ENCODE measurements at places on chromosomes 2 and 18.

DNA sequence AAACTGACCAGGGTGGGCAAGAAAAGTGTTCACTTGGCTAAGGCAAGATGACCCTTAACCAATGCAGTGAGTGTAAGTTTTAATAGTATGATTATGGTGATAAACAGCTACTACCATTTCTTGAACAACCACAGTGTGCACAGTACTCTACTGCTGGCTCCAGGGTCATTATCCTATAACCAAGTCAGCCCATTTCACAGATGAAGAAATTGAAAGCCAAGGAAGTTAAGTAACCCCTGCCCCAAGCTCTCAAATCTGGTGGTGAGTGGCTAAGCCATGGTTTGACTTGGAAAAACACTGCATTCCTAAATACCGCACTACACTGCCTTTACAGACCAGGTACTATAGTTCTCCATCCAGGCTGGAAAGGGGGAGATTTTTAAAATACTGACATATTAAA is 5.7 kb downstream of the ZNF385B start:
- no peak for DNase-seq

DNA sequence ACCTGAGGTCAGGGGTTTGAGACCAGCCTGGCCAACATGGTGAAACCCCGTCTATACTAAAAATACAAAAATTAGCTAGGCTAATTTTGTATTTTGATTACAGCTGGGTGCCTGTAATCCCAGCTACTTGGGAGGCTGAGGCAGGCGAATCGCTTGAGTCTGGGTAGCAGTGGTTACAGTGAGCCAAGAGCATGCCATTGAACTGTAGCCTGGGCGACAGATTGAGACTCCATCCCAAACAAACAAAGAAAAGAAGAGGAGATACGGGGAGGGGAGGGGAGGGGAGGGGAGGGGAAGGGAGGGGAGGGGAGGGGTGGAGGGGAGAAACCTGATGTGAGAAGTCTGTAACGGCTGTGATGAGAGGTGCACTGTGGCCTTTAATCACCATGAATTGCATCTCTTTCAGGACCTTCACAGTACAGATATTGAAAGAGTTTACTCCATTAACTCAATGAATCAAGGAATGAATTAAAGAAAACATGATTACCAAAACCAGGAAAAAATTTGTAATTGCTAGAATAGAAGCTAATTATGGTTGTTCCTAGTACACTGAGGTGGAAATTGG is 135.3 kb downstream of the CALCRL start:
- no peak for DNase-seq

DNA sequence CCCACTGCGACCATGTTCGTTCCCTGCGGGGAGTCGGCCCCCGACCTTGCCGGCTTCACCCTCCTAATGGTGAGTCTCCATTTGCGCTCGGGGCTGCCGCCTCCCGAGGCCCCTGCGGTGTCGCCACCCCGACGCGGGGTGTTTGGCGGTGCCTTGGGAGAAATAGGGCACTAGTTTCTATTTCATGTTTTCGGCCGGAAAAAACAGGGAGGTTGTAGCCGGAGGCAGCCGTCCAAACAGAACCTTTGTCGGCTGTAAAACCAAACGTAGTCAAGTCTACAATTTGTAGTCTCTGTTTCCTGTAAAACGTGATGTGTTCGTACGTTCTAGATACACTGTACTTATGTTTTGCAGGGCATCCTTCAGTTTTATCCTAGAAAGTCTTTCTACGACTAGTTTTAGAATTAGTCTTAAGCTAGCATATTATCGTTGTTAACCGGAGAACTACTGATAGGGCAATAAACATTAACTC is 290 bp downstream of the PSMG2 start:
- DNase-seq, result no peak

DNA sequence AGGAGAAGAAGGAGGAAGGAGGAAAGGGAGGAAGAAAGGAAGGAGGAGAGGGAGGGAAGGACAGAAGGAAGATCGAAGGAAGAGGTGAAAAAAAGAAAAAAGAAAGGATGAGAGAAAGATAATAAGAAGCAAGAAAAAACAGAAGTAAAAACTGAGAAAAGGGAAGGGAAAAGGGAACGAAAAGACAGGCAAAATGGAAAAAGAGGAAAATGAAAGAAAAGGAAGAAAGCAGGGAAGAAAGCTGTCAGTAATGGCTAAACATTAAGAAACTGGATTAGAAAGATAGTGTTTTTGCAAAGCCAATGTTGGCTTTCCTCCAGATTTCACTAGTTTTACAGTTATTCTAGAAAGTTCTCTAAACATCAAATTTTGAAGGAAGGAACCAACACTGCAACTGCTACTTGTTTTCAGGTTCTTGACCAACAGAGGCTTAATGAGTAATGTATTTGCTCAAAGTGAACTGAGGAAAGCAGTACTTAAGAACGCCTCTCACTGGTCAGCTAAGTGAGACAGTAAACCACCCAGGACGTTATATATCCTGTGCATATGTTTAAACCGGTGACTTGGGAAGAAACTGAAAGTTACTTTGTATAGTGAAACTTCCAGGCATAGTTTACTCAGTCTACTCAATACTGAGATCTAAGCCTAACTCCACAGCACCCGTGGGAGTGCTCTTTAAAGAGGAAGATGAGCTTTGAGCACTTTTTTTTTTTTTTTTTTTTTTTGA is 286.2 kb upstream of the TRIB2 start:
- no peak for DNase-seq

- DNase-seq, result no peak
Observed at GRCh38 chr2:27494944-27495554, at the start of gene FNDC4. Gene FNDC4 (minus strand): TSS chr2:27495200. CDS start chr2:27494679, 521 bp downstream.

GRCh38 chr2:239307221-239307569 is 93.6 kb downstream of the HDAC4 start:
- no peak for DNase-seq

DNA sequence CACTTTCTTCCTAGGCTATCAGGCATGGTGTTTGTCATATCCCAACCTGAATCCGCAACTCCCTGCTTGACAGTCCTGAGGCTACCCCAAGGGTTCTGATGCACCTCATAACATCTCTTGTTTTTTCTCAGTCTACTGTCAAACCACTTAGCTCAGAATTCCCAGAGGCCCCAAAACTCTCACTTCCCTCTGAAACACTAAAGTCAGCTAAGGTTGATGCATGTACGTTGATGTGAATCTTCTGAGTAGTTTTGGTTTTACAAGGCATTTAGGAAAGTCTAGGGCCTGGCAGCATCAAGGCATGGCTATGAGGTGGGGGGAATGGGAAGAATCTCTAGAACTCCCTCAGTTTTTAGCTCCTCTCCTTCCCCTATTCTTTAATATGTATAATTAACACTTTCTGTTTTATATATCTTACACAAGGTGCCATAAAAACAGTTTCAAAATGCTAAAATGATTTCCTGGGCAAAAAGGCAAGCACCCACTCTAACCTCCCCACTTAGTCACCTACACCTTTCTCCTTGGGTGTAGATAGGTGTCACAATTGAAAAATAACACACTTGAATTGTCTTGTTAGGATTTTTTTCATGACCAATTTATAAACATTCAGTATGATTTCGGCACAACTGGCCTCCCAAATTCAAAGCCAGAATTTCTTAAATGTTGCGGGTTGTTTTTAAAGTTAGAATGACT is 71.4 kb upstream of the TANK start:
- DNase-seq, result no peak

DNA sequence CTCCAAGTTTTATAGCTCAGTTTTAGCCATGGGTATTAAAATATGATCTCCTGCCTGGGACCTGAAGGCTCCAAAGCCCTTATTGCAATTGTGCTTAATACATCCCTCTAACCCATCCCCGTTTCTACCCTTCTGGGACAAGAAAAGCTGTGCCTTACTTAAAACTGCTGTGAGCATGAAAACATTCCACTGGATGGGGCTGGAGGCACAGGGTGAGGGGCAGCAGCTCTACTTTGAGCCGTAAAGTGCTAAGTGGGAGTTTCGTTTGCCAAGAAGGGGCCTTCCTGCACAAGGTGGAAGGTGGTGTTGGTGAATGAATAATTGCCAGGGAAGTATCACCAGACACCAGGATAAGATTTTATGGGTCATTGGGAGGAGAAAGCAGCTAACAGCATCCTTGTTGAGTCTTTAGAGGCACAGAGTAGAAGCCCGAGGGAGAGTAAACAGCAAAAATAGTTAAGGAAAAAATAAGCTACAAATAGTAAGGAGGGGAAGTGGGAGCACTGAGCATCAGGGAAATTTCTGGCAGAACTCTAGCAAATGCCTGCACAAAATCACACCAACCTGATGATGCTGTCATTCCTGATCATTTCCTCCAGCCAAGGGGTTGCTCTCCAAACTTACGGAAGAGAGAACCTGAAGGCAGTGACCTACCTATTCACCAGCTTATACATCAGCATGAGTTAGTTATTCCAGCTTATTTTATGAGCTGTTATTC is 218.4 kb downstream of the MREG start:
- no peak for DNase-seq

GRCh38 chr2:221570321-221570935 is 1.7 kb downstream of the EPHA4 start:
- no peak for DNase-seq

- no peak for DNase-seq
Observed at GRCh38 chr2:144370937-144371584, 148.9 kb downstream of the ZEB2 start.

- no peak for DNase-seq
Observed at GRCh38 chr2:60152226-60152833, 401.1 kb downstream of the BCL11A start.

DNA sequence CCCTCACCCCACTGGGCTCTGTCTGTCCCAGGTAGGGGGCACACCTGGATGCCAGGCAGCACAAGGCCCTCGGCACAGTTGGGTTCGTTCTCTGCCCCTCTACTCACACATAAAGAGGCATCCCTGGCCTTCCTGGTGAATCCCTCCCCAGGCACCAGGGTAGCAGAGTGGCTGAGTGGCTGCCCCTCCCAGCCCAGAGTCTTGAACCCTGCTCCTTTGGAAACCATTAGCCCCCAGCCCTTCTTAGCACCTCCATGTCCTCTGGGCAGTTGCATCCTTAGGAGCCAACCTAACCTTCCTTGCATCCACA is 2.0 kb downstream of the GPC1 start:
- DNase-seq, result no peak

- no peak for DNase-seq
Observed at GRCh38 chr18:58213440-58213839, 169.4 kb downstream of the NEDD4L start.

DNA sequence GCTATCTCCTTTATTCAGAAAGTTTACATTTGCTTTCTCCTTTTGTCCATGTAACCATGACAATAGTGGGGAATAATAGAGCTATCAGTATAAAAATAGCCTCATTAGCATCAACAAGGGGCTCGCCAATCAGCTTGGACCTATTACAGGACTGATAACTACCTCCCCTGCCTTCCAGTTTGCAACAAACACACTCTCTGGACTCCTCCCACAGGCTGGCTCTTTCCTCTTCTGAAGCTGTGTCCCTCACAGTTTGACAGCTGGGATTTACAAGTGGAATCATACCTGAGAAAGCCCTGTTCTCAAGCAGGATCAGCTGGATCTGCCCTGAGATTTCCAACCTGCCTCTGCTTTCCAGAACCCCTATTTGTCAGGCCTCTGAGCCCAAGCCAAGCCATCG is 162.5 kb downstream of the GRB14 start:
- no peak for DNase-seq

GRCh38 chr18:58632552-58632951 is 3.7 kb upstream of the ALPK2 start:
- no peak for DNase-seq

DNA sequence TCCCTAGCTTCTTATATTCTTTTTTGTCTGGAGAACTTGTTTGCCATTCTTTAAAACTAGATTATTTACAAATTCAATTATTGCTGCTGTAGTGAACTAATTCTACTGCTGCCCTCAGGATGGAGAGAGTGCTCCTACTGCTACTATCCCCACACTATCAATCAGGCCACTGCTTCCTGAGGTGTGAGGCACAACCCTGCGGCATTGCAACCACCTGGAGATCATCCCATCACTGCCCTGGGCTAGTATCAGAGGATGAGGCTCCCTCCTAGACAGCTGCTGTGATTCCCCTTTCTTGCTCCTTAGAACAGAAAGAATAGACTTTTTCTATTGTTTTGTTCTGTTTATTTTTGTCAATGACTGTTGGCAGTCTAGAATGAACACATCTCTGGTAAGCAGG is 146.6 kb downstream of the CDH19 start:
- DNase-seq, result no peak

- no peak for DNase-seq
Observed at GRCh38 chr2:161233858-161234431, 73.7 kb downstream of the TANK start.

GRCh38 chr2:231410293-231411004 is 14.9 kb downstream of the B3GNT7 start:
- DNase-seq, result no peak

DNA sequence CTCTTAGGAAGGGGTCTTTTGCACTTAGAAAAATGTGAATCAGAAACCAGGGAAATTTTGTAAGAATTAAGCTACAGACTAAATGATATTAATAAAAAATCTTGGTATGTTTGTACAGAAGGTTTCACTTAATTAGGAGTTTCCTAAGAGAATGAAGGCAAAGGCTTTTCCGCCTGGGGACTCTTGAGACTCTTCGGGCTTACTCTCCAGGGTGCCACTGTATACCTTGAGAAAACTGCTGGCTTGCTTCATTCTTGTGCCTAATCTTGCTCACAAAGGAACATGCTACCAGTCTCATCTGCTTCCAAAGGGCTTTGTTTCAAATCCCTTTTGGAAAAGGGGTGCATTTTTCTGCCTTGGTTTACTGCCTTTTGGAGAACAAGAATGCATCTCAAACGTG is 49.5 kb downstream of the ACTR2 start:
- no peak for DNase-seq

DNA sequence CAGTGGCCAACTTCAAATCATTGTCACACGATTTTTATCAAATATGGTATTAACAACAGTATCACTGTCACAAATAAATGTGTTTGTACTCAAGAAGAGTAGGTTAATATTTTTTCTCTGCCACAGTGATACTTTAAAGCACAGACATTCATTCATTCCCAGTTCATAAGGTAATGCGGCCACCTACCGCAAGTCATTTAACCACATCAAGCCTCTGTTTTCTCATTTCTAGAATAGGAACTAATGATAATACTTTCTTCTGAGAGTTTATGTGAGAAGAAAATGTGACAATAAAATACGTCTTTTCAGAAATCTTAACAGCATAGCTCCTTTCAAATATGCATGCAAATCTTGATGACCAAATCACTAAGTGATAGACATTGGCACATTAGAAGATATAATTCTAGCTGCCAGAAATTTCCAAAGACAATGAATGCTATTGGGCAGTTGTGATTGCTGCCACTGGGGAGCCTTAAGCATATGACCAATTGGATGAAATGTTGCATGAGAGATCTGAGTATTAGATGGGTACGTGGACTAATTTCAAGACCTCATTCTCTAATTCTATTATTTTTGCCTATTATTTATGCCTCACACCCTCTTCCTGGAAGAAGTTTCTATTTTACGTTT is 430.9 kb downstream of the PID1 start:
- no peak for DNase-seq

- no peak for DNase-seq
Observed at GRCh38 chr2:129775952-129776653, 203.4 kb upstream of the RAB6C start.
